Fibroblast of lung (primary cell): ENCODE measurements at places on chromosomes 2 and 18.

GRCh38 chr2:113061896-113062770 is 3.1 kb downstream of the IL36RN start:
- DNase-seq = no peak

- no peak for DNase-seq
Measured at GRCh38 chr2:145119225-145119624, 599.3 kb upstream of the ZEB2 start.

DNA sequence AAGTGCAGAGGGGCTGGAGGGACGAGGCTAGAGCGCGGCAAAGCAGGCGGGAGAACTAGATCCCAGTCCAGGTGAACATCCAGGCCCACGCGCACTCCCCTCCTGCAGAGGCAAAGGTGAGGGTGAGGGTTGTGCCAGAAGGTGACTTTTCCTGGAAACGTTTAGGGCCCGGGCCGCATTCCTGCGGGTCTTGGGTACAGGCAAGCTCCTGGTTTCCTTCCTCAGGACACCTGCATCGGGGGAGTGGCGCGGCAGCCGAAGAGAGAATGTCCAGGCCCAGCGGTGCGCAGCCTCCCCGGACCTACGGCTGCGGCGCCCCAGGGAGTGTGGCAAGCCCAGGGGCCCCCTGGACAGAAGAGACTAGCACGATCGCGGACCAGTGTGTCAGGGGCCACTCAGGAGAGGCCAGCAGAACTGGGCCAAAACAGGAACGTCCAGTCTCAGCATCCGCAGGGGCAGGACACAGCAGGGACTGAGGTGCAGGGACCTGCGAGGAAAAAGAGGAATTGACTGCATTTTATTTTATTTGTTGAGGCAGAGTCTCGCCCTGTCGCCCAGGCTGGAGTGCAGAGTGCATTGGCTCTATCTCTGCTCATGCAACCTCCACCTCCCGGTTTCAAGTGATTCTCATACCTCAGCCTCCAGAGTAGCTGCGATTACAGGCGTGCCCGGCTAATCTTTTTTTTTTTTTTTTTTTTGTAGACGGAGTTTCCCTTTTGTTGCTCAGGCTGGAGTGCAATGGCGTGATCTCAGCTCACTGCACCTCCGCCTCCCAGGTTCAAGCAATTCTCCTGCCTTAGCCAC is 8.7 kb upstream of the IMPA2 start:
- no peak for DNase-seq

DNA sequence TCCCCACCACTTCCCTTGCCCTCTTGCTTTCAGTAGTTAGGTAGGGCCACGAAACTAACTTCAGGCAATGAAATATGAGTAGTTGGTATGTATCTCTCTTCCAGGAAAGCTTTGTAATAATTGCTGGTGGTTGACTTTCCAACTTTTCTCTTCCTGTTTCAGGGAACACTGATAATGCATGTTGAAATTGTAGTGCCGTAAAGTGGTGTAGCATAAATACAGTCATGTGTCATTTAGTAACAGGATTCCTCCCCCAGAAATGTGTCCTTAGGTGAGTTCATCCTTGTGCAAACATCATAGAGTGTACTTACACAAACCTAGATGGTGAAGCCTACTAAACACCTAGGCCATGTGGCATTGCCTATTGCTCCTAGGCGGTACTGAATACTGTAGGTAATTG is 429.2 kb downstream of the PID1 start:
- peak; percentile 14 for DNase-seq

- DNase-seq = no peak
Measured at GRCh38 chr2:218033590-218034496, 31.0 kb upstream of the TNS1 start.

DNA sequence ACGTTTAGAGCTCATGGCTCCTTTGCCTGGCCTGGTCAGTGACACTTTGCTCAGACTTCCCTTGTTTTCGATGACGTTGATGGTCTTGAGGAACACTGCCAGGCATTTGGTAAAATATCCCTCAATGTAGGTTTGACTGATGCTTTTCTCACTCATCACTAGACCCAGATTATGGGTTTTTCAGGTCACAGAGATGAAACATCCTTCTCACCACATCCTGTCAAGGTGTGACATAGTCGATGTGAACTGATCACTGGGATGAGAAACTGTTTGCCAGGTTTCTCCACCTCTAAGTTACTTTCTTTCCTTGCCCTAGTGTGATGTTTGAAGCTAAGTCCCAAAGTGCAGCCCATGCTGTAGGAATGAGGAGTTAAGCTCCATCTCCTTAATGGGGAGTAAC is 81.5 kb downstream of the AFF3 start:
- DNase-seq = no peak

DNA sequence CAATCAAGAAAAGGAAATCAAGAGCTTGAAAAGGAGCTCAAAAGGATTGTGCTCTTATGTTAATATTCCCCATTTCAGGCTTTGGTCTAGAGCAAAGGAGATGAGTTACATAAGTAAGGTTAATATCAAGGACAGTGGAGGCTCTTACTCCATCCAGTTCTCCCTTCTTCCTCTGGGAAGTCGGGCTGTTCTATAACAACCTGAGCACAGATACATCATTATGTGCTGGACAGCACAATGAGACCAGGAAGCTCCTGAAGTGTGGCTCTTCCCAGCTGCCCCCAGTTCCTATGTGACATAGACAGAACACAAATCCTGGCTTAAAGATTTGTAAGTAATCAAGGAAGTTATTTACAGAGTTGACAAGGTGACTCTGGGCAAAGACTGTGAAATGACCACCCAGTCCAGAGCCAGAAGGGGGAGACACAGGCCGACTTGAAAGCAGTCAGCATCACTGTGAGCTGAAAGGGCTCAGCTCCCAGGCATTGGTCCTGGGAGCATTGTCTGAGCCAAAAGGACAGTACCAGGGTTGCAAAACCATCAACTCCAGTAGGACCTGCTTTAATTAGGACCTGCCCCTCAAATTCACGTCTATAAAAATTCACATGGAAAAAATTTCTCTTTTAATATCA is 917.6 kb upstream of the ACVR2A start:
- DNase-seq = peak; percentile 43

DNA sequence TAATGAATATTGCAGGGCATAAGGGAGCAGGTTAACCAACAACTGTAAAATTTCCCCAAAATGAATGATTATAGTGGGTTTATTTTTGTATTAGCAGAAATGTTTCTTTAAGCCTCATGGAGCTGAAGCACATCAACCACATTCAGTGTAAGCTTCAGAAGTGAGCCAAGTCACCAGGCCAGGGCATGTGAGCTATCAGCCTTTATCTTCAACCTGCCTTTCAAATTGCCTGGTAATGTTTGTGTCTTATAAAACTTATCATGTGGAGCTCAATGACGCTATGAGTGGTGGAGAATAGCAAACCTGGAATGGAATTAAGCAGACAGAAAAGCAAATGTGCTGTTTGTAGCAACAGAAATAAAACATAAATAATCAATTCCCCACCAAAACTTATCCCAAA is 1068.4 kb downstream of the LRP1B start:
- no peak for DNase-seq

DNA sequence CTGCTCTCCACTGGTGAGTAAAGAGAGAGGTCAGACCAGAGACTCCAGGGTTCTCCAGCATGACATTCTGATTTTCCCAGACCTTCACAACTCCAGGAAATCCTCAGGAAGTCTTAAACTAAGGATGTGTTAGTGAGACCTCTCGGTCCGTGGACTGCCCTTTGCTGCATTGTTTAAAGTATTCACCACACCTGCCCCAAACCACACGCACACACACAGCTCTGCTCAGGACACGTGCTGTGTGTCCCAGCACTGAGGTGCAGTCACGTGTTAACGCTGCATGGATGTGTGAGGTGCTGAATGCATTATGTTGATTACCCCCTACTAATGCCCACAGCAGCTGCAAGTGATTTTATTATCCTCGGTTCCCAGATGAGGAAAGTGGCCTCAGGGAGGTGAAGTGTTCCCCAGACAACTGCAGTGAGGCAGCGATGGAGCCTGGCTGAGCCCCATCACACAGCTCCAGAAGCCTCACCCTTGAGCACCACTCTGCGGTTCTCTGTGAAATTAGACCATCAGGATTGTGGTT is 68.4 kb downstream of the TRAPPC12 start:
- DNase-seq = no peak

DNA sequence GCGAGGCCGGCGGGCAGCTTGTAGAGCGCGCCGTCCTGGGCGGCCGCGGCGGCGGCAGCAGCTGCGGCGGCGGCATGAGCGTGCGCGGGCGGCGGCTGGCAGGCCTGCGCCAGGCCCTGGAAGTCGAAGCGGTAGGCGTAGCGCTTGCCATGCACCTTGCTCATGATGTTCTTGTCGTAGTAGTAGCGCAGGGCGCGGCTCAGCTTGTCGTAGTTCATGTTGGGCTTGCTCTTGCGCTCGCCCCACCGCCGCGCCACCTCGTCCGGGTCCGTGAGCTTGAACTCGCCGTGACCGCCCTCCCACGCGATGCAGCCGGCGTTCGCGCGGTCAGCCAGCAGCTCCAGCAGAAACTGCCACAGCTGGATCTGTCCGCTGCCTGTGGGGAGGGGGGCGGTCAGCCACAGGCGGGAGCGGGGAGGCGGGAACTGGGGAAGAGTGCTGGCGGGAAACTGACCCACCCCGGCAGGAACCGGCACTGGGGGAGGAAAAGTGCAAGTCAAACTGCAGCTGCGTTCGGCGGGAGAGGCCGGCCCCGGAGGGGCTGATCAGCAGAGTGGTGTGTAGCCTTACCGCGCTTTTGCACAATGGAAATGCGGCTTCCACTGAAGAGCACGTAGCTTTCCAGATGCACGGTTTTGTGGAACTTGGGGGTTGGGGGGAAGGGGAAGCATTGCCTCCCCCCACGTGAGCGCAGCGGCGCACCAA is 3.0 kb downstream of the FEV start:
- no peak for DNase-seq

DNA sequence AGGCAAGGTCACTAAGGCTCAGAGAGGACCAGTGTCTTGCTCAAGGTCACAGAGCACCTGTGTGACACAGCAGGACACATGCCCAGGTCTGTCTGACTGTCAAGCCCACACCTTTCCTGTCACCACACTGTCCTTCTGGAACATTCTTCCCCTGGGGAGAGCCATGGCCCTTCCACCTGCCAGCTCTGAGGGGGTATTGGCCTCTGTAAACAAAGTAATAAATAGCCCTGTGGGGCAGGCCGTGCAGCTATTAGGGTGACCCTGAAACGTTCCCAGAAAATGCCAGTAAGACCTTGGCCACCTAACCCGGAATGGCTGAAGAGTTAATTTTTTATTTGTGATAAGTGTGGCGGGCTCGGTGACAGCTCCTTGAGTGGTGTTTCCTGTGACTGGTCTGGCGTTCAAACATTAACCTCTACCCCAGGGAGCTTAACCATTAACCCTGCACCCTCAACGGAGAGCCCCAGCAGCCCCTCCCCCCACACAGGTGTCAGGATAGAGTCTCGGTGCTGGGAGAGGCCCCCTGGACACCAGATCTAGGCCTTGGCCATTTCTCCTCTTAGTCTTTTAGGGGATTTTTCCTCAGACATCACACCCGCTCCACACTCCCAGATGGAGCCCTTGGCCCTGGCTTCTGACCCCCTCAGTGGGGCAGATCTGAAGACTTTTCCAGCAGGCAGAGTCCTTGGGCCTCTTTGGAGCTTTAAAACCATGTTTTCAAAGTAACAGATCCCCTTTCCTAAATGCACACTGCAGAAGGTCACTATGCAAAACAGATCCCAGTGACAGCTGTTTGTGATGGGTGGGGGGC is 36.6 kb downstream of the SCTR start:
- no peak for DNase-seq

- no peak for DNase-seq
Measured at GRCh38 chr18:74198453-74198852, 50.1 kb downstream of the TIMM21 start.

- peak; percentile 21 for DNase-seq
Measured at GRCh38 chr2:160700021-160700814, 206.6 kb upstream of the RBMS1 start.

DNA sequence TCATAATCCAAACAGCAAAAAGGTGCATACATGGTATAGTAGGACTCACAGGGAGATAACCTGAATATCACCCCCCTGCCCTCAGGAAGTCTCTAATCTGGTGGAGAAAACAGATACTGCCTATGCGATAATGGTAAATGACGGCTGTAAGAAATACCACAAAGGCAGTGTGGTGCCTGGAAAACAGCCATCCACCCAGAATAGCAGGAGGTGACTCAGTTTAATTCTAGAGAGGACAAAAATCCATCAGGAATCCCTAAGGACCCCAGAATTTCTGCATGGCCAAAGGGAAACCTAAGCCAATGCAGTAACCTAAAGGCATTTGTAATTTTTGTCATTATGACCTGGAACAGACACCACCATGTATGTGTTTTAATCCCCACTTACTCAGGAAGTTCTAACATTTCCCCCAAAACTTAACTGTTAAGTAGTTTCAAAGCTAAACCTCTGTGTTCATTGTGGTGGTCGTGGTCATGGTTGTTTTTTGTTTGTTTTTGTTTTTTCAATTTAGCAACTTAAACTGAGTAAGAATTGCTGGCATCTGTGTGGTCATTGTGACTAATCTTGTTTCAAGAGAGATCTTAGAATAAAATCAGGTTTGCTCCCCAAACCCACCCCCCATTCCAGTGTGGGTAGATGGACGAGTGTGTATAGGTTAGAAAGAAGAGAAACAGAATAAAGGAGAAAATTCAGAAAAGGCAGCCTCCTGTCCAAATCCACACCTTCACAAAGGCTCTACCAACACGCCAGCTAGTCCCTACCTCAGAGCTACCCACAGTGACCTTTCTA is 121.5 kb upstream of the CDCA7 start:
- peak; percentile 73 for DNase-seq

DNA sequence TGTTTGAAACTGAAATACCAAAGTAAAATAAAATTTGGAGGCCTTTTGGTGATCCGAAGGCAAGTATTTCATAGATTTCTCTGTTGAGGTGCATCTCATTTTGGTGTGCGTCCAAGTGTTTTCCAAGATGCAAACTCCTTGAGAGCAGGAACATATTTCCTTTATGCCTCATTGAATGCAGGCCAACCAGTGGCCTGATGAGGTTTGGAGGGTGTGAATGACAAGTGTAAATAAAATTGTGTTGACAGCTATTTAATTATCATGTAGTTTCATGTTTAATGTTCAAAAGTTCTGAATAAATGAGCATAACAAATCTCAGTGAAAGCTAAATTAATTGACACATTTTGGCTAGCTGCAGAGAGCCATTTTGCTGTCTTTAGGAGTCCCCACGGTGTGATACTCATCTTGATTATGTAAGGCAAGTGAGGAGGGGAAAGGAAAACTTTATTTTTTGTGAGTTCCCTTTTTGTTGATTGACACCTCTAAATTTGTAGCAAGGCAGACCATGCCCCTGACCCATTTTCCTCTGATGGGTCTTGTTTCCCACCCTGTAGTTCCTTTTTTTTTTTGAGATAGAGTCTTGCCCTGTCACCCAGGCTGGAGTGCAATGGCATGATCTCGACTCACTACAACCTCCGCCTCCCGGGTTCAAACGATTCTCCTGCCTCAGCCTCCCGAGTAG is 6.3 kb upstream of the LTBP1 start:
- no peak for DNase-seq

GRCh38 chr2:10329880-10330699 is 27.4 kb downstream of the HPCAL1 start:
- peak; percentile 38 for DNase-seq

- no peak for DNase-seq
Measured at GRCh38 chr18:63040788-63041410, 278.7 kb downstream of the BCL2 start.

- no peak for DNase-seq
Measured at GRCh38 chr2:30267161-30267975, 36.0 kb downstream of the LBH start.
